ENCODE measurements at places on chromosomes 5 and 9.
A peak's percentile ranks its signal among the peaks of the same experiment; 100 is the strongest.

- DNase-seq, result no peak
Observed at GRCh38 chr9:133458643-133459312, 1.0 kb upstream of the CACFD1 start.

GRCh38 chr9:104027295-104027694 is 66.8 kb upstream of the SMC2 start:
- DNase-seq, result no peak

DNA sequence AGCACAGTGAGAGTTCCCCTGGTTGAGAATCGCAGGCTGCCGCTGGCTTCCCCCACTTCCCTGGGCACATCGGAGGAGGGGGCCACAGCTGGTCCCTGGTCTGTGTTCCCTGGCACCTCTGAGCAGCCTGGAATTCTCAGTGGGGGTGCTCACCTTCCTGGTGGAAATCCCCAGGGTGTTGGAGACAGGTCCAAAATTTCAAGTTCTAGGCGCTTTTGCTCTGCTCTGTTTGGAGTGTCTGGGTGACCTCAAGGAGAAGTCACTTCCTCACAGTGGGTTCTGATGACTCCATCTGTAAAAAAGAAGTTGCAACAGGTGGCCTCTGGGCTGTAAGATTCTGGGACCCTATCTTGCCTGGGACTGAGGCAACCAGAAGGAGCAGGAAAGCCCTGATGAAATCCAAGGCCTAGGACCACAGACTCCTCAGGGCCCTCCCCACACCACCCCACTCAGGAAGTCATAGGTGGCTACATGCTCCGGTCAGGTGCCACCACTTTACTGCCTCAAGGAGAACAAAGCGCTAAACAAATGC is at the start of gene TRAF1:
Gene TRAF1 (minus strand): TSS at position 400 of the 532 bp plus-strand sequence. CDS start 721 bp downstream, outside the sequence.
- DNase-seq, result no peak

DNA sequence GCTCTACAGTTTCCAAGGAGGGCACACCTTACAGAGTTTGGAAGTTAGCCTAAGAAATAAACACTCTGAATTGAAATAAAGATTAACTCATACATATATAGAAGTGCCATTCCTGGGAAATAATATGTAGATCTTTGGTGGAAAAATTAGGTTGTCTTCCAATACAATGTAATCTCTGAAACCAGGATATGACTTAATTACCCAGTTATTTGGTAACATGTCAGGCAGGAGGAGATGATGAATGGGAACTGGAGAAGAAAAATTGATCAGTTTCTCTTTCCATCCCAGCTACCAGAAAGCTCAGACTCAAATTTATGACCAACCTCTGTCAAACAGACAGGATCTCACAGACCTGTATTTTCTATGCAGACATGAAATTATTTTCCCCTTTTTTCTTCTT is 215.2 kb upstream of the SNX2 start:
- no peak for DNase-seq

DNA sequence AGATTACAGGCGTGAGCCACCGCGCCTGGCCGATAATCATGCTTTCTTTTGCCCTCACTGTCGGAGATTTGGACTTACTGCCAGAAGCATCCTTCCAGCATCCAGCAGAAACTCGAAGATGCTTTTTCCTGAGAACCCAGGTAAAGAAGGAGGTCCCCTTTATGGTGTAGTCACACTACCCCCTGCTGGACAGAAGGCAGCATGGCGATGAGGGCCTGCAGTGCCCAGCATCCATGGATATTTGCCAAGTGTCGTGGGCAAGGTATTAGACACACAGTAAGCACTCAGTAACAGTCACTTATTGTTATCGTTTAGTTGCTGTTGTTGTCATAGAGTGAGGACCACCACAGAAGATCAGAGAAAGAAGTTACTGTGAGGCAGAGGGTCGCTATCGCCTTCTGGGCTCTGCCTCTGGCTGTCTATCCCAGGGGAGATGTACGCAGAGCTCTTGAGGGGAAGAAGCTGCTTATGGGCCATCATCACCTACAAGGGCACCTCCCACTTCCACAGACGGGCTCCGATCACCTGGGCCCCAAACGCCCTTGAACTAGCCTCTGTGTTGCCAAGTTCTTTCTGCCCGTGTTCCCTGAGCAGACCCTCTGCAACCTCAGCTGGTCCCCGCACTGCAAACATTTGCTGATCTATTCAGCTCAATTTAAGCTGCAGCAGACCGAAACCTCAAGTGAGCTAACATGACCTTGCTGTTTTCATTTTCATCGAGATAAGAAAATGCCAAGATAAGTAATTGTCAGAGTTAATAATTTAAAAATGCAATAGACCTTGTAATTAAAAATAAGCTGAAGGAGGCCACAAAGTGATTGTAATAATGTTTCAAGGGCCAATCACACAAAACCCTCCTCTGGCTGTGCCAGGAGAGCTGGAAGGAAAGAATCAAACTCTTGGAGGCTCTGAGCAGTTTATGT is 23.9 kb downstream of the C5orf15 start:
- DNase-seq, result peak; percentile 46

GRCh38 chr5:126044111-126044668 is 379.0 kb upstream of the GRAMD2B start:
- no peak for DNase-seq

DNA sequence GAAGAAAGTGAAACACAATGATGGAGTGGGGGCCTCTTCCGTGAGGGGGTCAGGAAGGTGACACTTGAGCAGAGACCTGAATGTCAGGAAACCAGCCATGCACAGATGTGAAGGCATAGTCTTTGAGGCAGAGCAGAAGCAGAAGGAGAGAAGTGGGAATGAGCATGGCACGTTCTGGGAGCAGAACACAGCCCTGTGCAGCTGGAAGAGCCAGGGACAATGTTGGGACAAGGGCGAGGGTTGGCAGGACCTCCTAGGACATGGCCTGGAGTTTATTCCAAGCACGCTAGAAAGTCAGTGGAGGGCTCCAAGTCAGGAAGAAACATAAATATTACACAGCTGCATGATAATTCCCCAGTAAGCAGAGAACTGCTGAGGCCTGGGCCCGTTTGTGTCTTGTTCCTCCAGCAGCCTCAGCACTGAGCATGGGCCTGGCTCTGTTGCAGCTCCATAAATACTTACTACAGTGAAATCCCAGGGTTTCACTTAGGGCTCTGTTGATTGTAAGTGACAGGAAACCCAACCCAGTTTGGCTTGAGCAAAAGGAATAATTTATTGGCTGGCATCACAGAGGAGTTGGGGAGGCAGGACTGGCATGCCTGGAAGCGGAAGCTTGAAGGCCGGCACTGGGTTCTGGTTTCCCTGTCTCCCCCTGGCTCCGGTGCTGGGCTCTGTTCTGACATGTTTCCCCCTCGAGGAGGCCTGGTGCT is 66.2 kb downstream of the MVB12B start:
- no peak for DNase-seq

DNA sequence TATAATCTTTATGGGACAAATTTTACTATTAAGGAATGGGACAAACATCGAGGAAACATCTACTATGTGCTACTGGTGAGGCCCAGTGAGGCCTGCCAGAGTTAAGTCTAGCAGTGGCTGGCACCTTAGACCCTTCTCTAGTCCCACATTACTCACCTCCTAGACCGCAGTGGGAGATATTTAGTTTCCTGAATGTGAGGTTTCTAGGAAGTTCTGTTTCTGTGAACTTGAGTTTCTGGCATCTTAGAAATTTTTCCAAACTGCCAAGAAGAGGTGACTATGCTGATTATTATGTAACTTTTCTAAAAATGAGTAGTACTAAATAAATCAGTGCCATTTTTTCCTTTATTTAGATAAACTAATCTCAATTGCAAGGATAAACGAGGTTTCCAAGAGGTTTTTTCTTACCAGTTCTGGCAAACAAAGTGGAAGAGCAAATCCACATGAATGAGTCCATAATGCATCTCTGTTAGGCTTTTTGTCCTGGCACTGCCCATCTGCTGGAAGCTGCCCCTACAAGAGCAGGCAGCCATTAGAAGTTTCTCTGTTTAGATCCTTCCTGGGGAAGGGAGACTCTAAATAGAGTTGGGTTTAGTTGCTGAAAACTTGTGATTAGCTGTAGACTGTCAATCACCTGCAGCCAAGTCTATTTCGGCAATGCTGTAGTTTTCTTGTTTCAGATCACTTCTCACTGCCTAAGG is 348.7 kb downstream of the MAN2A1 start:
- DNase-seq, result no peak

- no peak for DNase-seq
Observed at GRCh38 chr5:139374909-139375308, 8.2 kb downstream of the SLC23A1 start.

DNA sequence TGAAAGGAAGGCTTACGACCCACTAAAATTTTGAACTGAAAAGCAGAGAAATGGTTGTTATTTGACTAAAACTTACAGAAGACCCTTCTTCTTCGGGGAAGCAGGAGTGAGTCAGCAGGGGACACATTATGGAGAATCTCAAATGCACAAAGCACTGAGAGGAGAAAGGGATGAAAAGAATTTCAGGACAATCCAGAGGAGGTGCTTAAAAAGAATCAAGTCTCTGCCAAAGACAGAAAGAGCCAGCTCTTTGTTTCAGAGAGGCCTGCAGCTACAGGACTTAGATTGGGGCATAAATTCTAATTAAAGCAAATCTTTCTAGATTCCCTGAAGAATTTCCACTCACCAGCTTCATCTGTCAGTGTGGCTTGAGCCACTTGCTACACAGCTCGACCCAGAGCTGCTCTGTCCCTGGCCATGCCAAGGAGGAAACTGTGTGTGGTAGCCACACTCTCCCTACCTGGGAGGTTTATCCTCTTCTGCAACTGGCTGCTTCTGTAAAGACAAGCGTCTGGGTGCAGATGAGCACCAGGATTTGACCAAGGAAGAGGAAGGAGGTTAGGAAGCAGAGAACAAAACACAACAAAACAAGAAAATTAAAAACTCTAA is 89.9 kb downstream of the SEMA5A start:
- no peak for DNase-seq

- no peak for DNase-seq
Observed at GRCh38 chr5:158514319-158514985, 585.3 kb downstream of the EBF1 start.

- no peak for DNase-seq
Observed at GRCh38 chr5:171632616-171633015, 153.0 kb upstream of the SMIM23 start.

GRCh38 chr5:94968507-94969095 is 316.3 kb downstream of the MCTP1 start:
- DNase-seq, result no peak

- no peak for DNase-seq
Observed at GRCh38 chr9:26326563-26326962, 566.0 kb downstream of the CAAP1 start.

DNA sequence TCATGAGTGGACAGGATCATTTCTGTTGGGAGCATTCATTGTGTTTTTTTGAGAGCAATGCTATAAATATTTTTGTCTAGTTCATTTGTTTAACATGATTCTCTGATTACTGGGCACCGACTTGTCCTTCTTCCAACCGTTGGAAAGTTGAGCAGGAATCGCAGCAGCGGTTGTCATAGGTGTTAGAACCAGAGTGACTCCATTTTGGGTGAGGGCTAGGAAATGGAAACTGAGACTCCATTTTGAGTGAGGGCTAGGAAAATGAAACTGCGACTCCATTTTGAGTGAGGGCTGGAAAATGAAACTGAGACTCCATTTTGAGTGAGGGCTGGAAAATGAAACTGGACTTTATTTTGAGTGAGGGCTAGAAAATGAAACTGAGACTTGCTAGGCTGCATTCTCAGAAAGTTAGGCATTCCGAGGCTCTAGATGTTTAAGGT is 100.6 kb downstream of the ICE1 start:
- DNase-seq, result no peak

DNA sequence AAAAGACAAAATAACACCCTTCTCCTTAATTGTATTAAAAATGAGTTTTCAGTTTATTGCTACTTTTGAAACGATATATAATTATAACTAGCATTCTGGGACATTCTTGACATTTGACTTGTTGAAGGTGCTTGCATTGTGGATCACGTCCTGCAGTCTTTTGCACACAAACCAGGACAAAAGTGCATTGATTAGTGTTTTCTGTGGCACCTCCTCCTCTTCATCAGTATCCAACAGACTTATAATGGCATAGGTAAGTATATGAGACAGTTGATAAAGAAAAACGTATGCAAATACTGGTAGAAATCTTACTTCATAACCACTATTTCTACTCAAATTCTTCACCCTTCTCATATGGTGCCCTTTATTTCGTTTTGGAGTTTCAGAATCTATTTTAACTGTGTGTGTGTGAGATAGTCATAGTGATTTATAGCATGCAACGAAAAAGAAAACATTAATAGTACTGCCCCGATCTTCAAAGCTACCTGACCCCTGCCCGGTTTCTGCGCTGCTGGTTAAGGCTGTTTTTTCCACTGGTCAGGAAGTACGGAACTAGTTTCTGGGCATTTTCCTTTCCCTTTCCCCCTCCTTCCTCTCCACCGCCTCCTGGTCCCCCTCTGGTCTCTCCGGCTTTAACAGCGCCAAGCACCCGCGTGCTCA is 639 bp upstream of the RASA1 start:
- DNase-seq, result no peak

GRCh38 chr5:124519396-124519795 is 227.0 kb downstream of the ZNF608 start:
- DNase-seq, result no peak

GRCh38 chr9:20043035-20043434 is 254.2 kb upstream of the SLC24A2 start:
- no peak for DNase-seq

- DNase-seq, result no peak
Observed at GRCh38 chr9:72951520-72952380, 1.1 kb downstream of the ALDH1A1 start.

DNA sequence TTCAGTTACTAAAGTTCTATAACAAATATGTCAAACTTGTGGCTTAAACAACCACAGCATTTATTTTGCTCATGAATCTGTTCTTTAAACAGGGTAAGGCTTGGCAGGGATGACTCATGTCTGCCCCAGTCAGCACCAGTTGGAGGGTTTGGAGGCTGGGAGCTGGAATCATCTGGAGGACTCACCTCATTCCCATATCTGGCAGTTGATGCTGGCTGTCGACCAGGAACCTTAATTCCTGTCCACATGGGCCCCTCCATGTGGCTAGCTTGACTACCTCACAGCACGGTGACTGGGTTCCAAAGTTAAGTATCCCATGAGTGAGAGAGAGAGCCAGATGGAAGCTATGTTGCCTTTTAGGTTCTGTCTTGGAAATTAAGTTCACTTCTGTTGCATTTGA is 13.8 kb upstream of the CCL28 start:
- DNase-seq, result no peak

DNA sequence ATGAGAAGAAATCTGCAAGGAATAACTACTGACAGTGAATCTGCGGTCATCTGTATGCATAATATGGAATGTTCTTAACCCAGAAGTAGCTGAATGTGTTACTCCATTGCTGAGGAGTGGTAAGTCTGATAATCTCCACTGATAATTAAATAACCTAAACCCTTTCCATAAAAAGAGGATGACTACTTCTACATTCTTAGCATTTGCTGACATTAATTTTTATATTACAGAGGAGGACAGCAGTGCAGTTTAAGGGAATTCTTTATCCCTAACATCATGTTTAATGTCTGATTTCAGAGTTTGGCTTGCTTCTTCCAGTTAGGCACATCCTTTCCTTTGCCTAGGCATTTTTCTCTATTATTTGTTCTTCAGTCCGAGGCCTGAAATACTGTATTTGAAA is 52.2 kb downstream of the CDC42SE2 start:
- DNase-seq, result no peak

Measured in stimulated activated CD4-positive, alpha-beta T cell treated with anti-CD3 and anti-CD28 coated beads, Interleukin-12 subunit alpha, Interleukin-12 subunit beta, amount 100 ng/mL, for 4 hours (primary cell).